Stimulated activated CD8-positive, alpha-beta memory T cell treated with anti-CD3 and anti-CD28 coated beads, Interleukin-15, amount 100 ng/mL, for 1 hour (primary cell): ENCODE measurements at places on chromosomes 1 and 21.

- no peak for DNase-seq
Observed at GRCh38 chr21:45112371-45112770, 38.0 kb downstream of the ADARB1 start.

- DNase-seq: no peak
Observed at GRCh38 chr1:180581635-180582039, 22.9 kb downstream of the OVAAL start.

- DNase-seq: no peak
Observed at GRCh38 chr1:219666242-219666641, 53.3 kb upstream of the ZC3H11B start.

GRCh38 chr1:61183471-61184039 lies 101.2 kb downstream of the NFIA start:
- no peak for DNase-seq

GRCh38 chr1:176619261-176619660 lies 156.3 kb downstream of the PAPPA2 start:
- DNase-seq: no peak

GRCh38 chr1:86823821-86824500 lies 90.0 kb downstream of the SELENOF start:
- no peak for DNase-seq

GRCh38 chr1:218466341-218467010 lies 121.3 kb downstream of the TGFB2 start:
- DNase-seq: no peak

DNA sequence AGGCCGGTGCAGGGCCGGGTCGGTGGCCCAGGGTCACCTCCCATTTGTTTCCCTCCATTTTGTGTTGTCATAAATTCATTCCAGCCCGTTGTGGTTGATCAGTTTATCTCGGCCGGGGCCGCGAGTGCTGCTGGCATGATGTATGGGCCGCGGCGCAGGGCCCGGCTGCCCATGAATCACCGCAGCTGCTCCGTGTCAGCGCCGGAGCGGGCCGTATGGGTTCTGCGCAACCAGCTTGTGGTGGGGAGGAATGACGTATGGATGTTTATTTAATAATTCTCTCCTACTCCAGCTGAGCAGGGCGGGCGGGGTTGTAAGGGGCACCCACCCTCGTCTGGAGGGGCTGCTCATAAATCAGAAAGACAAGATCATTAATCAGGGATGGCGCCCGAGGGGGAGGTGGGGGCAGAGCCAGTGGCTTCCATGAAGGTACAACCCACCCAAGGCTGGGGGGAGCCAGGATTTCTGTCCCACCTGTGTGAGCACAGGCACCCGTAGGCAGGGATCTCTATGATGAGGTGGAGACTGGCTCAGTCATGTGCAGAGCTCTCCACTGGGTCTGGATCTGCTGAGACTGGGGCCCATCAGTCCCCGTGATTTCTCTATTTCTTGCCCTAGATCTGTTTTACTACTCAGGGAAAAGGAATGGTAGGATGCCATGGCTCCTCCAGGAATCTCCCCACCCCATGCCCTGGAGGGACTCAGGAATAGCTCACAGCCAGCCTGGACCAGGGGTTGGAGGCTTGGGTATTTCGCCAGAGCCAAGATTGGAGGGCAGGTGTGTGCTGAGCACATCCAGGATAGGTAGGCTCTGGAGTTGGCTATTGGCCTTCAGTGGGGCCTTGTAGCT lies 27.8 kb downstream of the TMEM53 start:
- no peak for DNase-seq

DNA sequence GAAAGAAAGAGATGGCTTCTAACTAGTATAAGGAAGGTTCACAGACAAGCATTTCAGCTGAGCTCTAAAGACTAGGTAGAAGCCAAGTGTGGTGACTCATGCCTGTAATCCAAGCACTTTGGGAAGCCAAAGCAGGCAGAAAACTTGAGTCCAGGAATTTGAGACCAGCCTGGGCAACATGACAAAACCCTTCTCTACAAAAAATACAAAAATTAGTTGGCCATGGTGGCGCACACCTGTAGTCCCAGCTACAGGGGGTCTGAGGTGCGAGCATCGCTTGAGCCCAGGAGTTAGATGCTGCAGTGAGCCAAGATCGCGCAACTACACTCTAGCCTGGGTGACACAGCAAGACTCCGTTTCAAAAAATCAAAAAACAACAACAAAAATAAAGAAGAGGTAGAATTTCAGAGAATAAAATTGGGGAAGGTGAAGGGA lies 27.8 kb downstream of the FBXO42 start:
- no peak for DNase-seq

DNA sequence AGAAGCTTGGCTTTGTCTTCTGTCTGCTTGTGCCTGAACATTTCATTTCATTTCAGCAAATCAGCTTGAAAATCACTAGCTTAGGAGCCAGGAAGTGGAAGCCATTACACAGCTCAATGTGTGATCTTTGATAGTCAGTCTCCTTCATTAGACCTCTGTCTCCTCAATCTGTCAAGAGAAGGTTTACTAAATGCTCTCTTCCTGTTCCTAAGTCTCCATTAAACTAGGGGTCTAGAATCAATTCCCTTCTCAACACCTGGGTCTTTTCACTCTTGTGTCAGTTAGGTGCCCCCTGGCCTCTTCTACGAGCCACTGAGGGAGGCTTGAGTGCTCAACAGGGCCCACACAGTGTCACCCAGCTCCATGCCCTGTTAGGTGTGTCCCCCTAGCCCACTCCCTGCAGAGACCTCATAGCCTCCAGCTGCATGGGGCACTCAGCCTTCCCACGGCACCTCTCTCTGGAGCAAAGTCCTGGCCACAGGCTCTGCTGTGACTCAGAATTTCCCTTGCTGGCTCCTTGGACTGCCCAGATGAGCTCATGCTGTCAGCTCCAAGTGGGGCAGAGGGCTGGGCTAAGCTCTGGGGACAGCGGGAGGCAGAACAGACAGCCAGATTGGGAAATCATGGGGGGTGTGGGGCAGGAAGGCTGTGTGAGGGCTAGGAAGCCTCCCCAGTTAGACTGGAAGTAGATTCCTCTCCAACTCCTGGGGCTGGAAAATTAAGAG lies 115.7 kb upstream of the IPO9 start:
- DNase-seq: no peak

DNA sequence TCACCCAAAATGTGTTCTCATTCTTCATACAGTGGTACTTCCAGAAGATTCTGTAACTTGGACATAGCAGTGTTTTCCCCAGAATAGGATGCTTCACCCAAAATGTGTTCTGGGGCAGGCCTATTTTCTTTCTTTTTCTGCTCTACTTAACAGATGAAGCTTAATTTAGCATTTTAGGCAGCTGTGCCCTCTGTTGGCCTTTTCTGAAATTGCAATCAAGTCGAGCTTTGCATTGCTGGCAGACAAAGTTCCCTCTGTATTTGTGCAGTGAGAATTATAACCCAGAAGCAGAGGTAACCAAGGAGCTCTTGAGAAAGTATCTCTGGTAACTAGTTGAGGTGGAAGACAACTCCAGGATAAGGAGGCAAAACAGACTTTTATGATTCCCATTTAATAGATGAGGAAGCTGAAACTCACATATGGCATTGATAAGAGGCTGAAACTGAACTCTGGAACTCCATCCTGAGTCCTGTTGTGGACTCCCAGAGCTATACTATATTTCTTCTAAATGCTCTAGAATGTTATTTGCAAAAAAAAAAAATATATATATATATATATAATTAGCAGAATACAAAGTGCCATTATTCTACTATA lies 50.3 kb upstream of the L1TD1 start:
- no peak for DNase-seq

- no peak for DNase-seq
Observed at GRCh38 chr1:6408023-6408422, 11.7 kb downstream of the HES2 start.

DNA sequence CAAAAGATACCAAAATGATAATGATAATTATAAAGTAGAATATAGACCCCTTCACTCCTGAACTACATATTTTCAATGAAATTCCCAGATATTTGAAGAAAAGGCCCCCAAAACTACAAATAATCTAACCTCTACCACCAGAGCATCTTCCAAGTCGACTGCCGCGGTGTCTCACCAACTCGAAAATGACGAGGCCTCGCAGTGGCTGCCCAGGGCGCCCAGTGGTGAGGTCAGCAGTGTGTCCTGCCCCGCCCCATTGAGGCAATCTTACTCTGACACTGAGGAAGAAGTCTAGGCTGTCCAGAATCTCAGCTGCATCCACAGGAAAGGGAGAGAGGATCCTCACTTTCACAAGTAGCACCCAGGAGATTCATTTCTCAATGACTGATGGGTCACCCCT lies 5.2 kb downstream of the DUSP10 start:
- DNase-seq: no peak

DNA sequence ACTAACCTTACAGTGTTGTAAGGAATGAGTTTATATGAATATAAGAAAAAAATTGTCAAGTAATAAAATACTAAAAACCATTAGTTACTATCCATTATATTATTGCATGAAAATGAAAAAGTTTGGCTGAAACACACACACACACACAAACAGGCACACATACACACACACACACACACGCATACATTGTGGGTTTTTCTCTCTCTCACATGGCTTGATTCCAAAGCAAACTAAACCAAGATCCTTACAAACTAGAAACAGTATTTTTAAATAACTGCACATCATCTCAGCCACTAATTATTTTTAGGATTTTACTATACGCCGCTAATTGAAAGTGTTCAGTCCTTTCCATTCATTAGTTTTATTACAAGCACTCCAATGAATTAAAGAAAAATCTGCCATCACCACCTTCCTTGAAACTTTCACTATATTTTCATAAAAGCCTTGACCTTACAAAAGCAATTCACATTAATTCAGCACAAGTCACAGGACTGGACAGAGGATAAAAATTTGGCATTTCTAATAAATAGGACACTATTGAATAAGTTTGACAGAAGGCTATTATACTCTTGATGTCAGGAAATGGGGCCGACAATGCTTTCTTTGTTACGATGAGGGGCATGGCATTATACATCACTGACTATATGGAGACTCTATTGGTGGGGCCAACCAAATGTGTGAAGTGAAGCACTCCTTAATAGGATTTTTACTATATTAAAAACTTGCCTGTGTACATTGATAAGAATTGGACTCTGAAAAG lies 187.0 kb upstream of the ESRRG start:
- no peak for DNase-seq

- no peak for DNase-seq
Observed at GRCh38 chr21:35994613-35995012, 65.7 kb downstream of the SETD4 start.

- DNase-seq: no peak
Observed at GRCh38 chr1:223747838-223748335, 35.5 kb downstream of the CAPN2 start.

DNA sequence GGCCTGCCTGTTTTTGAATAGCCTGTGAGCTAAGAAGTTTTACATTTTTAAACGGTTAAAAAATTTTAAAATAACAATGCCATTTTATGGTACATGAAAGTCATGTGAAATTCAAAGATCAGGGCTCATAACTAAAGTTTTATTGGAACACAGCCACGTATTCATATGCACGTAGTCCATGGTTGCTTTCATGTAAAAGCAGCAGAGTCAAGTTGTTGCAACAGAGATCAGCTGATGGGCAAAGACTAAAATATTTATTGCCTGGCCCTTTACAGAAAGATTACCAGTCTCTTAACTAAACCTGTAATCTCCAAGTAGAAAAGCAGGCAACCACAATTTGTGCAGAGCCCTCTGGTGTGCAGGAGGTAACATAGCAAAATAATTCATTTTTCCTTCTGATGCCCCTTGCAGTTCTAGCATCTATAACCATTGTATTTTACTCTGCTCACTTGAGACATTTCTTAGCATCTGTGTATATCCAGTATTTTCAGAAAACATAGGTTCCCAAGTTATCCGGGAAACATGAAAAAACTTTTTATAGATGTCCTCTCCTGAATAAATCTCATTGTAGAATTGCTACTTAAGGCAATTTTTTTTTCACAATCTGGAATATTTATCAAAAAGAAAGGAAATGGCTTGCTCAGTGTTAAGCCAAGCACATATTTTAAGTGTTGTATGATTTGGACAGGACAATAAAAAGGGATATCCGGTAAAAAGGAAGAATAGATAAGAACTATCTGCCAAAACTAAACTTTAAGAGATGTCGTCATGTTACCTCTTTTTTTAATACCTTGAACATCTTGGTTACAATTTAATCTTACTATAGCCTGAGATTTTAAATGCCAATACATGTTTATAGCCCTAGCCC lies 430.8 kb downstream of the PLPP3 start:
- DNase-seq: no peak

- no peak for DNase-seq
Observed at GRCh38 chr1:16155537-16156410, at the start of gene EPHA2. Gene EPHA2 (minus strand): TSS chr1:16156069. CDS start chr1:16155932, 137 bp downstream.

DNA sequence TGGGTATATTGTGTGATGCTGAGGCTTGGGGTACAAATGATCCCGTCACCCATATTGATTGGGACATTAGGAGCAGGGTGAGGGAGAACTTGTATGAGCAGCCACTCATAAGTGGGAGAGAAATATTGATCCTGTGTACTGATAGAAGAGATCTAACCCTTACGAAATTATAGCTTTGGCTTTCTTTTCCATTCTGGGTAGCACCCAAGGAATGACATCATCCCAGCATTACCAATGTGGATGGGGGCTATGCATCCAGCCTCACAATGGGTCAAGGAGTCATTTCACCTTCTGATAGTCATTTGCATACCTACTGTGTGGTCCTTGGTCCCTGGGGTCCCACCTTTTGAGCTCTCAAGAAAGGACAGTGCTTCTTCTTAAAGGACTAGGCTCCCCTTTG lies 1.9 kb upstream of the NAV1 start:
- DNase-seq: no peak

DNA sequence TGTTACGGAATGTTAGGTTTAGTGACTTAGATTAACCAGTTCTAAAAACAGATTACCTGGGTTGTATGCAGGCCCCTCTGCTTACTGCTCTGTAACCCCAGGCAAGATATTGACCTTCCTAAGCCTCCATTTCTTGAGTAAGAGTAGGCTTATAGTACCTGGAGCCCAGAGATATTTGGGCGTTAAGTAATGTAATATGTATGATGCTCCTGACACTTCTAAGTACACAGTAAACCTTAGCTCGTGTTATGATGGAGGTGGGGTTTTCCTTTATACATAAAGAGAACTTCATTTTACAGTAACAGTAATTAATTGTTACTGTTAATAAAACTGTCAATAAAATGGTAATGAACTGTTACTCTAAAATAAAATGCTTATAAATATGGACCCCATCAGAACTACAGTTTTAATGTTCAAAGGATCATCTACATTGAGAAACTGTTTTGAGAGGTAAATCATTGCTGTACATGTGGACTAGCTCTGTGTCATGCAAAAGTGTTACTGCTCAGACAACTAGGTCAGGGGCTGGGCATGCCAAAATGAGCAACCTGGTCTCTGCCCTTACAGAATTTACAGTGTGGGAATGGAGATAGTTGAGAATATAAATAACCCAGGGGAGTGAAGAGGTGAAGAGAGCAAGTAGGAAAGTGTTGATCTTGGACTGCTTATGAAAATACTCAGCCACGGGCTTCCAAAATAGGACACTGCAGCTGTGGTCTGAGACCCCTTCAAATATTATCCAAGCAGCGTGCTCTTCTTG lies 26.6 kb downstream of the LRRC8C start:
- DNase-seq: no peak

GRCh38 chr21:28737674-28738419 lies 254.8 kb downstream of the LTN1 start:
- DNase-seq: no peak
